ENCODE measurements at places on chromosomes 3 and 15.

GRCh38 chr3:194475978-194476377 lies 10.8 kb downstream of the ATP13A3 start:
- DNase-seq = no peak

DNA sequence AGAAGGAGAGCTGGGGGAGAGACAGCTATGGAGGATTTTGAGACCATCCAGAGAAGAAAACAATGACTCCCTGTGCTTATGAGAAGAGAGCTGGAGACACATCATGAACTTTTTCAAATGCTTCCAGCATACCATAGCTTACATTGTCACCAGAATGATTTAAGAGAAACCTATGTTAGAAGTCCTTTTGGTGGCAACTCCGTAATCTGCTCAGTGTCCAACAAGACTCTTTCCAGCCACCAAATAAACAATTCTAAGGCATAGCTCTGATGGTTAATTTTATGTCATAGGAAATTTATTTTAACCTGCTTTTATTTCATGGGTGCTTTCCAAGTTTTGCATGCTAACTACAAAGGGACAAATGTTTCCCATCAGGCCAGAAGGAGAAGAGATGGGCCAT lies 200.3 kb upstream of the MCTP2 start:
- no peak for DNase-seq

DNA sequence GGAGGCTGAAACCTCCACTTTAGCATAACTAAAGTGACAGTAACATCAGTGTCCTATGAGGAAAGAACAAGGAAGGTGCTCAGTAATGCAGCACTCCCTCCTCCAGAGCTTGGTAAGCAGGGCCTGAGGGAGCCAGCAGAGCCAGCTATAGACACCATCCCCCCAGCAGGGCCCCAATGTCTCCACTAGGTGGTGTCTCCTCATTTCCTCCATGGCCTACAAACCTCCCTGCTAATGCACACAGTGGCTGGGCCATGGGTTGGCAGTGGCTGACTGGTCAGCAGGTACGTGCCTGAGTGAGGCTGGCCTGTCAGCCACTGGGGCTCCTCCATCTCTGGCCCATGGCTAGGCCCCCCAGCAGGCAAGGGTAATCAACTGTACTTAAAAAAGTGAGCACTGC lies 13.6 kb downstream of the MRPS25 start:
- DNase-seq = peak; percentile 25

DNA sequence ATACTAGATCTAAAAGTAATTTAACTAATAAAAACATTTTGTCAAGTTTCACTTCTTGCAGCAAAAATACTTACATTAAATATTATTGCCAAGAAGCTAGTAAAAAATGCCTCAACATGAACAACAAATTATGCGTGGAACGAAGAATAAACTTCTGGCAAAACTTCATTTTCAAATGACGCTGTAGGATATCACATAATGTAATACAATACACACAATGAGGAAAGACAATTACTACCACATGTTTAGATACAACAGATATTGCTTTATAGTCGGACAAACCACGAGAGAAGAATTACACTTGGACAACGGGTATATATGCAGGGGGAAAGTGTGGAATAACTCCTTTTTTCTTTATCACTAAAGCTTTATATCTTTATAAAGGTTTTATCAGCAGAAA lies 21.6 kb downstream of the P3H2 start:
- DNase-seq = no peak

GRCh38 chr3:75265897-75266296 lies 398.2 kb upstream of the FRG2C start:
- no peak for DNase-seq

DNA sequence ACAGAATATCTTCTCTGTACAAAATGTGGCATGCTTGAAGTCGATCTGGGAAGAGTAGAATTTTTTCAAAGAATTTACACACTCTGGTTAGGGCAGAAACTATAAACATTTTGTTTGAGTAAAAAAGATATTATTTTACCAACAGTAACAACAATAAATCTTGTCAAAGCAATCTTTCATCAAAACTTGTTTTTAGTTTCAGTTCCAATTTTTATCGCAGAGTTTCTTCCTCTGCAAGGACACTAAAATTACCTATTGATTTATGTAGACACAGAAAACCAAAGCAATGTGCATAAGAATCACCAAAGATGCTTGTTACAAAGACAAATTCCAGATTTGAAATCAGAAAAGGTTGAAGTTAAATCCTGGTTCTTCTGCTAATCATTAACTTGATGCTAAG lies 61.9 kb downstream of the CGGBP1 start:
- peak; percentile 71 for DNase-seq

DNA sequence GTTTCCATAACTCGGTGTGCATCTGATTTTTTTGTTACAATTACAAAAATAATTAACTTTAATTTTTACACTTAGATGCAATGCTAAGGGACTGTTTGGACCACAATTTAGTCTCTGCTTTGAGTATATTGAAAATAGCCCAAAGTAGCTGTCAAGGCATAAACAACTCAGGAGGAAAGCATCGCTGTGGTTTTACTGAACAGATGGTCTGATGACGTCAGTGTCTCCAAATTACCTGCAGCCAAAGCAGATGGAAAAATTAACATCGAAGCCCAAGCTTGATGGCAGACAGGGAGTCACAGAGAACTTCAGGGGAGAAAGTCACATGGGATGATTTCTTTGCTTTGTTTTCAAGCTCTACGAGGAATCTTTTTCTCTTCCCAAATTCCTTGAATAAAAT lies 83.1 kb upstream of the PLCL2 start:
- peak; percentile 89 for DNase-seq

- no peak for DNase-seq
These were observed 711.9 kb downstream of the CADM2 start for GRCh38 chr3:85670634-85671205.

DNA sequence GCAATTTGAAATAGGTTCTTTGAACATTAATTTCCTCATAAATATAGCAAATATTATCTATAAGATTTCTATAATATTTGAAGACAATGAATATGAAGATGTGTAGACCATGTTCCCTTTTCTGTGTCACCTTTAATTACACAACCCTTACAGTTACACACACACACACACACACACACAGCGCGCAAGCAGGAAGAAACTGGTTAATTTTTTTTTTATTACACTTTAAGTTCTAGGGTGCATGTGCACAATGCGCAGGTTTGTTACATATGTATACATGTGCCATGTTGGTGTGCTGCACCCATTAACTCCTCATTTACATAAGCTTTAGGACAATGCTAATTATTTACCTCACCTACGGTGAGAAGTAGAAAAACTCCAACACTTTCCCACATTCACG lies 122.9 kb downstream of the TPRG1 start:
- DNase-seq = no peak

GRCh38 chr15:91099616-91099994 lies 452 bp upstream of the SV2B start:
- peak; percentile 46 for DNase-seq

DNA sequence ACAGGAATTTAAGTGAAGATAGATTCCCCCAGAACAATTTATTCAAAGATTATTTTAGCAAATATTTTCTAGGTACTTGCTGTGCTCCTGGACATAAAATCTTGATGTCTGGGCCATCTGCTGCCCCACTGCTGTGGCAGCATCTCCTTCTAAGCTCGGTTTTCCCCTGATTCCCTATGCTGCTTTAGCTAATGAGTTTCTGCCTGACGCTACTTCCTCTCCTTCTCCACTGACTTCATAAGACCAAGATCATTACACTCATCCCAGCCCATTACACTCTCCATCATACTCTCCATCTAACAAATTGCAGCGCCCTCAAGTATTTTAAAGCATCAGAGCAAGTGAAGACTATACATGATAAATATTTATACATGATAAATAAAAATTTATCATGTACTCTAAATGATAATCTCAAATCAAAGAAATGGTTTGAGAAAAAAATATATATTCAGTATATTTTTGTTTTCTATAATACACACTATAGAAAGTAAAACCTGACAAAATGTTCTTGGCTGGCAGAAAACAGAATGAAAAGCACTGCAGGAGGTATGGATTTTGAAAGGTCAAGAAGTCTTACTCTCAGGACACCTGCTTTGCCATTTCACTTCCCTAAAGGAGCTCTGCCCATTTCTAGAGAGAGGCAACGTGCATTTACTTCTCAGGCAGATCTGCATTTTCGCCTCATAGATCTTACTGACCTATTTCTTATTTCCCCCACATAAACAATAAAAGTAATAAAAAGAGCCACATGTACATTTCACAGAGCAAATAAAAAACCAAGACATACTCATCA lies 232.0 kb downstream of the KCNMB2 start:
- DNase-seq = no peak

- no peak for DNase-seq
These were observed 538.1 kb downstream of the MAGI1 start for GRCh38 chr3:65500398-65501306.

GRCh38 chr15:100199711-100200286 lies 142.0 kb downstream of the ADAMTS17 start:
- no peak for DNase-seq

GRCh38 chr15:80754014-80754413 lies 25.2 kb upstream of the CEMIP start:
- DNase-seq = no peak

- DNase-seq = peak; percentile 86
These were observed 51.6 kb upstream of the CP start for GRCh38 chr3:149273096-149273751.

GRCh38 chr15:85621094-85621493 lies 173.6 kb downstream of the KLHL25 start:
- DNase-seq = no peak

GRCh38 chr3:51139616-51140015 lies 245.5 kb upstream of the MANF start:
- DNase-seq = no peak

- DNase-seq = no peak
These were observed 34.6 kb downstream of the TNFAIP8L3 start for GRCh38 chr15:51060030-51060673.

- DNase-seq = no peak
These were observed 331.7 kb downstream of the MAGI1 start for GRCh38 chr3:65706776-65707568.

- DNase-seq = no peak
These were observed 30.8 kb downstream of the CCDC80 start for GRCh38 chr3:112610121-112610520.

DNA sequence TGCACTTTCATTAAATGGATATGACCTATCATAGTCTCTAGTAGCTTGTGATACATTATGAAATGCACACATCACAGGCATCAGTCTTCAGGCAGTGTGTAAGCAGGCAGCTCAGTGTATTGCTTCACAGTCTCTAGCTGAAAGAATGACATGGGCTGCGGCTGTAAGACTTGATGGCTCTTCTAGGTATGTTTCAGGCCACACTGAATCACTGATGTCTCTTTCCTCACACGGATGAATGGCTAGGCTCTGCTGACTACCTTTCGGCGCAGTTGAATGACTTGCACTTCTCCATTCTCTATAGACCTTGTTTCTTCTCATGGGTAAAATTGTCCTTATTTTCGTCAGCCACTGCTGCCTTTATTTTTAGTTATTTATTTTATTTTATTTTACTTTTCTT lies 15.4 kb downstream of the APH1B start:
- DNase-seq = no peak

GRCh38 chr3:100695696-100696095 lies 13.6 kb upstream of the TFG start:
- DNase-seq = no peak

- DNase-seq = no peak
These were observed 286.8 kb upstream of the THRB start for GRCh38 chr3:24781454-24781853.

DNA sequence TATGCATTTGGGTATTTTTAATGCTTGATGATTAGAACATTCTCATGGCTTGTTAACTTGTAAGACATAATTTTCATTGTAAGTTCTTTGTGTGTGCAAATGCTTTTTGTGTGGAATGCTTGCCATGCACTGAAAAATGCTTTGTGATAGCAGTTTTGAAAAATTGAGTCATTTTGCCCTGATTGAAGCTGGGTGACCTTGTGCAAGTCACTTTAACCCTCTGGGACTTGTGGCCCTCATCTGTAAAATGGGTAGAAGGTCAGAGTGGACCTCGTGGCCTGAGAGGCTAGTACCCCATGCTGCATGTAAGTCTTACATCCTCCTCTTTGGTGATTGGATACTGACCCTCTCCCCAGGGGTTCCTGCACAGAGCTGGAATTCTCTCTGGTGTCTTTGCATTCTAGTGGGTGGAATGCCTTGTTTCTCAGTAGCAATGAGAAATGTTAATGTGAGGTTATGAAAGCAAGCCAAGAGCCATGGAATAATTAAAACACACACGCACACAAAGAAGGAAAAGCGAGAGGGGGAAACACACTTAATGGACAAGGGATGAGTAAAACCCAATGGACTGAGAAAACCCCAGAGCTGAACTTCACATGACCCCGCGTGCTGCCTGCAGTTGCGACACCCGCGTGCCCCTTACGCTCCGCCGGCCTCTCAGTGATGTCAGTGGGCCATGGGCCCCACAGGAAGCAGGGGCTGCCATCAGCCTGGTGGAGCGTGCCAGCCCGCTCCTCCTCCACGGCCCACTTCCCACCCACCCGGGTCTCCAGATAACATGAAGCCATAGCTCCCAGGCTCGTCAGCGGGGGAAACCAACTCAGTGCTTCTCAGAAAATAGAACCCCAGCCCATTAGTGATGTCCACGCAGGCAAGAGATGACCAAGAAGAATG lies 44.0 kb downstream of the SMAD3 start:
- peak; percentile 85 for DNase-seq

DNA sequence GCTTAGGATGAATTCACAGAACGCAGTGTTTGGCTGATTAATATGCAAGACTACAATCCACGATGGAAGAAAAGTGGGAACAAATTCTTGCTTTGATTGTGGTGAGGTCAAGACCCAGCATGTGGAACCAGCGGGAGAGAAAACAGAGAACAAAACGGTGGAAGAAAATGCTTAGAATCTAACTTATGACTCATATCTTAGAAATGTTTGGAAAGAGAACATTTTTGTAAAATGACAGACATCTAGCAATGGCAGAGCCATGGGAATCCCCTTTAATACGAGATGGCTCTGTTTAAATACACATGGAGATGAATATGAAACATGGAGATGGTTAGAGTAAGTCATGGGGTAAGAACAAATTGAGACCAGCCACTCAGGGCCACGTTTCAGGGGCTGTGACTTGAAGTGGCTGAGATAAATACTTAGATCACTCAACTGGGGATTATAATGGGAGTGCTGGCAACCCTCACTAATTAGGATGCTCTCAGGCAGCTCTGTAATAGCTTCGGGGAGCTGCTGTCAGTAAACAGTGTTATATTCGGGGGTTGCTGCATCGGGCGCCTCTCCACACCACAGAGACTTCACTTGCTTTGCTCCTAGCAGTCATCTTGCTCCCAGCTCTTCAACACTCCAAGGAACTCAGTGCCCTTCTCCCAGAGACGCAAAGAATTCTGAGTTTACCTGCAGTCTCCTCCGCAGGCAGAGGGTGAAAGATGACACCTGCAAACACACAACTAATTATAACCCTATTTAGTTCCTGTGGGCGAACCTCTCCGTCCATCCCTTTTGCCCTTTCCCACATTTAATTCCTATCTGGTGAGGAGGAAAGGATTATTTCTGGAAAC lies 68.0 kb upstream of the ONECUT1 start:
- no peak for DNase-seq

GRCh38 chr15:77346245-77347036 lies 73.5 kb downstream of the PEAK1 start:
- no peak for DNase-seq

DNA sequence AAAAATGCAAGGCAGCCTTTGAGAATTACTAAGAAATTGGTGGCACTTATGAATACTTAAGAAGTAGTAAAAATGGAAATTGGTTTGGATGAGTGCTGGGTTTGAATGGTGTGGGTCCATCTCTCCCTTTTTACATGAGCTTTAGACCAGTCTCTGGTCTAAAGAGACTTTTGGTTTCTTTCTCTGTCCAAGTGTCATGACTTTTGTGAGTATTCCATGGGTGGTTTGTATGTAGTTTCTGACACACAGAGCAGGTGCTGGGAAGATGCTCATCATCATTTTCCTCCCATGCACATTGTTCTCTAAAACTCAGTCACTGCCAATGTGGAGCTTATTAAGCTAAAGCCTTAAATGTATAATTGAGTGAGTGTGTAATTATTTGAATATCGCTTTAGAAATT lies 63.5 kb downstream of the KAT2B start:
- DNase-seq = no peak
